T-helper 1 cell (primary cell): ENCODE measurements at places on chromosomes 1 and 21.

DNA sequence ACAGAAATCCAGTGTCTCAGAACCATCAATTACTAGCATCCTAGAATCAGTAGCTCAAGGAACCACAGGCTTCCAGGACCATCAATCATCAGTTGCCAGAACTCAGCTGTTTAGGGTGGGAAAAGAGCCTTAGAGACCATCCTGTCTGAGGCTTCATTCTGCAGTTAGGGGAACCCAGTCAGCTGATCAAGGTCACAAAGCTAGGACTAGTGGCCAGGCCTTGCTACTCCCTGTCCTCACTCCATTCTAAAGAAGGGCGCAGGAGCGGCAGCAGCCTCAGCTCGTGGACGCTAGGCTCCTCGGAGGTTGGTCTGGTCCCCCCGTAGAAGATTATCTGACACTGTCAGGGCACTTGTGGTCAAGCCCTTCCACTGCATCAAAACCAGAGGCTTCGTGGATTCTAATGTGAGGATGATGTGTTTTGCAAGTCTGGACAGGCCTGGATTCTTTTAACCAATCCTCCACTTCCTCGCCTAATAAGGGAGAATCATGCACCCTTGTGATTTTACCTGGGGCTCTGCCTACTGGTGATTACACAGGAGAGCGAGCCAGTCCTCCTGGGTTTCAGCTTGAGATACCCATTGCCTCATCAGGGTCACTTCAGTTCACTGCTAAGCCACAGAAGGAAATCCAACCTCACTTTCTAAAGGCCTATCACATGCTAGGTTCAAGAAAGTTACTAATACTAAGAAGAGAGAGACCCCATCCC lies 41.7 kb upstream of the IFFO2 start:
- DNase-seq: no peak

DNA sequence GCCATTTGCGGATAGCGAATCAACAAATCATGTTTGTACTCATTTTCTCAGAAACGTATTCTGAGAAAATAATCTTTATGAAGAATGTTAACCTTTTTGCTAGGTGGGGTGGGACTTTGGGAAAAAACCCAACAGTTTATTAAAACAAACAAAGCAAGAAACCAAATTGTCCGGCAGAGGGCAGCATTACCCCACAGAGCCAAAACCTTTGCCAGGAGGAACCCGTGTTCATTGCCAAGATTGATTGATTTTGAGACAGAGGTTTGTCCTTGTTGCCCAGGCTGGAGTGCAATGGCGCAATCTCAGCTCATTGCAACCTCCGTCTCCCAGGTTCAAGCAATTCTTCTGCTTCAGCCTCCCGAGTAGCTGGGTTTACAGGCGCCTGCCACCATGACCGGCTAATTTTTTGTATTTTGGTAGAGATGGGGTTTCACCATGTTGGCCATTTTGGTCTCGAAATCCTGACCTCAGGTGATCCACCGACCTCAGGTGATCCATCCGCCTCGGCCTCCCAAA lies 70.8 kb upstream of the RHOU start:
- DNase-seq: peak; percentile 42

DNA sequence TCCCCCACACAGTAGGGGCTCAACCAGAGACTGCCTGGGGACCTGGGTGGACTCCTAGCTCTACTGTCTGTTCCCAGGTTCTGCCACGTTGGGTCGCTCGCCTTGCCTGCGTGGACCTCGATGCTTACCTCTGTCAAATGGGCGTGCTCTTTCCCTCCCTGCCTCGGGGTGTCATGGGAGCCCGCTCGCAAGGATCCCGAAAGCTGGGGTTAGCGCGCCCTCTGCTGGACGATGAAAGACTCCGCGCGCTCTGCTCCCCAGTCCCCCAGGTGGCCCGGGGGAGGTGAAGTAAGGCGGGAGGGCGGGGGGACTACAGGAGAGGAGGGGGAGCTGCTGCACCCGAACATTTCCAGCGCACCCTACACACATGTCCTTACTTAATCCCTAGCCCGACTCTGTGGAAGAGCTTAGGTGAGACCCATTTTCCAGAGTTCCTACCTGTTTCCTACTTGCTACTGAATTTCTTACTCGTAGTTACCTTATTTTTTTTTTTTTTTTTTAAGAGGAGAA lies 2.3 kb upstream of the BSND start:
- peak; percentile 84 for DNase-seq

DNA sequence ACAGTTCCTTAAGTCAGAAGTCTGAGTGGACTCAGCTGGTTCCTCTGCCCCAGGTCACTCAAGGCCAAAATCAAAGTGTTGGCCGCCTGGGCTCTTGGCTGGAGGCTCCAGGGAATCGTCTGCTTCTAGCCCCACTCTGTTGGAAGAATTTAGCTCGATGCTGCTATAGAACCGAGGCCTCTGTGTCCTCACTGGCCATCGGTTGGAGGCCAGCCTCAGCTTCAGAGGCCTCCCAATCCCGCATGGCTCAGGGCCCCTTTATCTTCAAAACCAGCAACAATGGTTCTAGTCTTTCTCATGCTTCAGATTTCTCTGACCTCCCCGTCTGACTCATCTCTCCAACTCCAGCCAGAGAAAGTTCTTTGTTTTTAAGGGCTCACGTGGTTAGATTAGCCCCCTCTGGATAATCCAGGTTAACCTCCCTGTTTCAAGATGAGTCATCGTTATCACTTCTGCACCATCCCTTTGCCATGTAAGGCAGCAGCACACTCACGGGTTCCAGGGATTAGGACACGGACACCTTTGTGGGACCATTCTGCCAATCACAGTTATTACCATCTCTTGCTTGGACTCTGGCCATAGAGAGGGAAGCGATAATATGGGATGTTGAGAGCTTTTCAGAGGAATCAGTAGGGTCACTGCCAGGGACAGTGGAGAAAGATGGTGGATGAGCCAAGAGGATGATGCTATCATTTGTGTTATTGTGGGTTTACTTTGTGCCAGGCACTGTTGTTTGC lies 13.6 kb downstream of the FHAD1 start:
- no peak for DNase-seq

GRCh38 chr1:179105393-179105792 lies 23.5 kb downstream of the TOR3A start:
- no peak for DNase-seq

DNA sequence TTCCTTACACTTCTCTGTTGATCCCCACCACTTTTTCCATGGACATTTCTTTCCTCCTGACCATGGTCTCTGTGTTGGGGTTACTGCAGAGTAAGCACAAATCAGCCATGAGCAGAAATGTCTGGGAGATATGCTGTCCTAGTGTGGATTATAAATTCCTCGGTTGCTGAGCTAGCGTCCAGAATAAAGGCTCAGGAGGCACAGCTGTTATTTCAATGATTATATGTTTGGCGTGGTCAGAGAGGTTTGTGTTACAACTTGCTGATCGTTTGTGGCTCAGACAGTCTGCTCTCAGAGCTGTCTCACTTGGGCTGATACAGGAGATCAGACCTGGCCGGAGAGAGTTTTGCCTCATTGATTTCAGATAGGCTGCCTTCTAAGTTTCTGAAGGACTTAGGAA lies 37.5 kb upstream of the LAMC2 start:
- no peak for DNase-seq

GRCh38 chr1:195754303-195754702 lies 853.9 kb downstream of the KCNT2 start:
- no peak for DNase-seq

GRCh38 chr1:22556391-22557104 lies 6.7 kb upstream of the EPHA8 start:
- DNase-seq: no peak

- no peak for DNase-seq
Observed at GRCh38 chr1:188582911-188583532, 1754.3 kb downstream of the PLA2G4A start.

DNA sequence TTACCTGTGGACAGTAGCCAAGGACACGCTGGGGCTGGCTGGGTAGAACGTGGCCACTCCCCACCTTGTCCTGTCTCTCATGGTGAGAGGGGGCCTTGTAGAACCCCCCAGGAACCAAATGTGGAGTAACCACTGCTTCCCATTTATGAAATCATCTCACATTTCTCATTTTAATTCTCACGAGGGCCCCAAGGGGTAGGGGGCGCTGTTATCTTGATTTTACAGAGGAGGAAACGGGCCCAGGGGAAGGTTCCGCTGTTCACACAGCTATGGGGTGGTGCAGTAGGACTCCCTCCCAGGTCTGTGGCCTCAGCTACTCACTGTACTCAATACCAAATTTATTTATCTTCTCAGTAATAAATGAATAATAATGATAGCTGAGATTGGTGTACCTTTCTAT lies 5.5 kb downstream of the SMPDL3B start:
- peak; percentile 59 for DNase-seq

- no peak for DNase-seq
Observed at GRCh38 chr1:171919891-171920887, 78.9 kb downstream of the DNM3 start.

GRCh38 chr1:56570924-56571372 lies 8.4 kb downstream of the PLPP3 start:
- no peak for DNase-seq

GRCh38 chr1:160641323-160642280 lies 5.2 kb downstream of the SLAMF1 start:
- no peak for DNase-seq

GRCh38 chr1:9066945-9067807 lies 2.3 kb downstream of the SLC2A5 start:
- no peak for DNase-seq

- DNase-seq: no peak
Observed at GRCh38 chr1:153646672-153647345, 11.7 kb upstream of the SNAPIN start.

DNA sequence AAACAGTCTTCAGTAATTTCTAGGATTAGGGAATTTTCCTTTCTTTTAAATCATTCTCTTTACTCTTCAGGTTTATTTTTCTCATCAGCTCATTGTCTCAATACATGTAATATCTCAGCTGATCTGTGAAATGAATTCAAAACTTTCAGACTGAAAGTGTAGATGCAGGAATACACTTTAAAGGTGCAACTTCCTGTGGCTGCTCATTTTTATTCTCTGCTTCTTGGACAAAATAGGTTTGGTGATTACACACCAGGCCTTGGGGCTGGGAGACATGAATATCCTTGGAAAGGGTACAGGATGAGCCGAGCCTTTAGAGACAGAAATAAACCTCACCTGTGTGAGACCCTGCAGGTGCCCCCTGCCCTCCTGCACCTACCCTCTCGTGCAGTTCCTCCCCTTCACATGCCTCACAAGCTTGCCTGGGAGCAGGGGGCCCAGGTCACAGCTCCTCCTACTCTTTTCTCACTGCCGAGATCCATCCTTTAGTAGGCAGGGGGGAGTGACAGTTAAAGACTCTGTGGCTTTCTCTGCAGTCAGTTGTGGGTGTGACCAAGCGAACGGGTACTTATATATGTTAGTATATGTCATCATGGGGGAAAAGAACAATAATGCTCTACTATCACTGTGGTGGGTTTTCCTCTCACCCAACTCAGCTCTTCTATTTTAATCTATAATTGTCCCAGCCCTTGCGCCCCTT lies 23.6 kb downstream of the XCL2 start:
- DNase-seq: no peak

- no peak for DNase-seq
Observed at GRCh38 chr1:16184557-16185303, 27.7 kb downstream of the ARHGEF19 start.

GRCh38 chr1:14946684-14947238 lies 206.8 kb upstream of the TMEM51 start:
- no peak for DNase-seq

- no peak for DNase-seq
Observed at GRCh38 chr21:42607525-42608102, 45.8 kb upstream of the PDE9A start.

DNA sequence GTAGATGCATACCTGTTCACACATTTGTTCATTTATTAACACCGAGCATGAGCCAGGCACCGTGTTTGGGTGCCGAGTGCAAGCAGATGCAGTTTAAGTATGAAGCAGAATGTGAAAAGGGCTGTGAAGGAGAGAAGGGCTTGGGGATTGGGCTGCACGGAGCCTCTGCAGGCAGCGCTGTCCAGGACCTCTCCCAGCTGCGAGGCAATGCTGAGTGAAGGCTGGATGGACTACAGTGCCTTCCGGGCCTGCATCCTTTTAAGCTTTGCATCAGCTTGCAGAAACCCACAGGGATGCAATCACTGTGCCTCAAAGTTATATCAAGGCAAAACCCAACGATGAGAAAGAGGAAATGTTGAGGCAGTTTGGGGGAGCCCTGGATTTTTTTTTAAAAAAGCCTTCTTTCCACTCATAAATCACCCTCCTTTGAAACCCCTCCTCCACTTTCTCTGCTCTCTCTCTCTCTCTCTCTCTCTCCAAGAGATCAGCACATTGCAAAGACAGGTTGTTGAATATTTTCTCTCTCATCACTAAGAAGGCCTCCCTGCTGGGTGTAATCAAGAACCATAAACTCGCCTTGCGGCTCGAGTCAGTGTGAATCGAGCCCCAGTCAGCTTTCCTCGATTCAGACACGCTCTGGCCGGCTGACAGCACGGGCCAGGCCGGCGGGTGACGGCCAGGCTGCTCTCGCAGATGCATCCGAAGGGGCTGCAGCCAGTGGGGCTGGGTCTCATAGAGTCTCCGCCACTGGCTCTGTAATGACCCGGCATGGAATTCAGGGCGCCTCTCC lies 89.2 kb upstream of the POU3F1 start:
- no peak for DNase-seq

GRCh38 chr1:228096416-228097332 lies 6.5 kb downstream of the C1orf35 start:
- DNase-seq: no peak

DNA sequence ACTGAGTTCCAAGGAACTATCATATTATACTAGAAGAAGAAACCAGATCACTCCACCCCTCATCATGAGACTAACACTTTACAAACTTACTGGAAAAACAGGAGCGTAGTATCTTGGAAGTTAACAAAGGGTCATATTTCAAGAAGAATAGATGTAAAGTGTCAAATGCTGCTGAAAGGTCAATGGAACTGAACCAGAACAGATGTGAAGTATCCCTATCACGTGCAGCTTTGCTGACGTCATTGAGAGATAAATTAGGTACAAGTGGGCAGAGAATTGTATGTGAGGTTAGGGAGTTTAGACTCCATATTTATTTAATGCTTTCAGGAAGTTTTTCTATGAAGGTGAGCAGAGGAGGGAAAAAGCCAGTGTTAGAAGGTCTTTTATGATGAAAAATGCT lies 483.0 kb downstream of the NCAM2 start:
- DNase-seq: no peak

GRCh38 chr1:11434926-11435325 lies 44.0 kb upstream of the DISP3 start:
- no peak for DNase-seq
